Activated CD4-positive, CD25-positive, alpha-beta regulatory T cell treated with anti-CD3 and anti-CD28 coated beads, Interleukin-2, amount 50 U/mL, for 72 hours (primary cell): ENCODE measurements at places on chromosomes 5 and 9.
A peak's percentile ranks its signal among the peaks of the same experiment; 100 is the strongest.

DNA sequence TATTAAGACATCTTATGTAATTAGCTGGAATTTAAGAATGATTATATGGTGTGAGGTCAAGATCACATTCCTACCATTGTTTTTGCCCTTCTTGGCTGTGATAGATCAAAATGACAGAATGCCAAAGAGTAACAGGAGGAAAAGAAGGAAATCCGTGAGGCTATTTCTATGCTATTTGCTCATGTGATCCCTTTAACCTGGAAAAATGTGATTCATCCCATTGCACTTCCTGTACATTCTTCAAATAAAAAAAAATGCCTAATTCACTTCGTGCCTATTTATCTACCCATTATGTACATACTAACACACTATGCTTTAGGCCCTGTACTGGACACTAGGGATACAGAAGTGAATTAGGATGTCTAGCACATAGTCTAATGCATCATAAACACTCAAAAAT lies 154.1 kb upstream of the PAPPA start:
- no peak for DNase-seq

GRCh38 chr9:72365525-72366256 lies 683 bp upstream of the ZFAND5 start:
- peak; percentile 72 for DNase-seq

- DNase-seq, result no peak
Observed at GRCh38 chr5:59522201-59522831, 371.2 kb downstream of the PDE4D start.

DNA sequence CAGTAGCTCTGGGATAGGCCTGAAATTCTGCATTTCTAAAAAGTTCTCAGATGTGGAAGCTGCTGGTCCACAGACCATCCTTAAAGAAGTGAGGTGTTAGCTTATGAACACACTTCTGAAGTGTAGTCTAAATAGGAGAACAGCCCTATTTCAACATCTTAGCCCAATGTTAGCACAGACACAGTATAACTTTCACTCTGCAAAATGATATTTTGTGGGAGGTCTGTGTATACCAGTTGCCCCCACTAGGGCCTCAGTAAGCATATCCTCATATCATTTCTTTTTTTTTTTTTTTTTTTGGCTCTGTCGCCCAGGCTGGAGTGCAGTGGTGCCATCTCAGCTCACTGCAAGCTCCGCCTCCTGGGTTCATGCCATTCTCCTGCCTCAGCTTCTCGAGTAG lies 7.5 kb upstream of the HABP4 start:
- no peak for DNase-seq

DNA sequence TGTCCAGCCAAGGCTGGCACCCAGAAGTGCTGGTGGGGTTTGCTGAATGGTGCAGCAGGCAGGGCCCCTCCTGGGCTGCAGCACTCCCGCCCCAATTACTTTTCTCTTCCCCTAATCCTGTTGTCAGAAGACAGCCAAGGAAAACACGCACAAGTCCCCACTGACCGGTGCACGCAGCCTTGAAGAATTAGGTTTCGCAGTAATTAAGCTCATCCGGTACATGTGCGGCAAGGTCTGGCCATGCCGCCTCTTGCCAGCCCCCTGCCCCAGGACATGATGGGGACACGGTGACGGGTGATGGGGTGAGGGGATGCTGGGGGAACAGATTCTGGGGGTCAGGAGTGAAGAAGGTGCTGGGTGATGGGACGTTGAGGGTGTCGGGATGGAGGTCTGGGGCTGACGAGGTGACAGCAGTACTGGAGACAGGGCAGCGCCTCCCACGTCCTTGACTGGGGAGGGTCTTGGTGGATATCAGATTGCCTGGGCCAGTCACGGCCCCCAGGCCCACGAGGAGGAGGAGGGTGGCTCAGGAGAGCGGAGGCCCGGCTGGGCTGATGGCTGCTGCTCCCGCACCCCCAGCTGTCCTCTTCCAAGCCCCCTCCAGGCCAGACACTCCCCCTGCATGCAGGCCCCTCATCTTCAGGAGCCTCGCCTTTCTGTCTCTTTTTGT lies 34.9 kb downstream of the BARX1 start:
- no peak for DNase-seq

DNA sequence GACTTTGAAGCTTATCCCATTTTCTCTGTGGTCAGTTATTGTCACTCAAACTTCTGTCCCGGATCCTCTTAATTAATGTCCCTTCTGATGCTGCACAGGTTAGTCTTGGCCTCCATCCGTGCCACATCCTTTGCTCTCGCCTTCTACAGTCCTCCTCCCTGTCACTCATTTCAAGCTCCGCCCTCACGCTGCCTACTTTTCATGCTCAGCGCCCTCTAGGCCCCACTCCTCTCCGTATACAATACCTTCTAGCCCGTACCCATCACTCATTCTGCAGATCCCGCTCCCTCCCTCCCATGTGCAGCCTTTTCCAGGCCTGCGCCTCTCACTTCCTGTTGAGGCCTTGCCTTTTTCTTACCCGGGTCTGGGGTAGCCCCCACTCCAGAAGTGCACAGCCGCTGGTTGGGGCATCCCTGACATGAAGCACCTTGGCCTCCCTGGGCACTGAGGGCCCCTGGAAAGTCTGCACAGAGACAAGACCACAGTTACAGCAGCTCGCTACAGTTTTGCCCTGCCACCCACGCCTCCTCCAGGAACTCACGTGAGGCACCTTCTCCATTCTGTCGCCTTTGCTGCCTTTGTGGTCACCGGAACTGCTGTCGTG lies 88.5 kb upstream of the SLC25A48 start:
- no peak for DNase-seq

DNA sequence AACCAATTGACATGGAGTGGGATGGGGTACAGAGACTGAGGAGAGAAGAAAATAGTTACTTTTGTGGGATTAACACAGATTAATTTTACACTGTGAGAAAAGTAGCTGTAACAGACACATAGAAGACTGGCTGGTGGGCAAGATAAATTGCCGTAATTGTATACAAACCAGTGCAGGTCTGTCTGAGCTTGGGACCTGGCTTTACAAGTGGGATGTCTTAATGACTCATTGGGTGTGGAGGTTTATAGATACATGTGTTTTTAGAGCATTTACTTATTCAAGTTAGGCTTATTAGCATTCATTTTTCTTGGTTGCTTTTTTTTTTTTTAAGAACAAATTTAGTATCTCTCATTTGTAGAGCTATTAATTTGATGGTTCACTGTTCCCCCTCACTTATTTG lies 37.5 kb downstream of the SLC44A1 start:
- no peak for DNase-seq
